ENCODE measurements at places on chromosomes 5 and 9. TPM values are rescaled to one million over a fixed set of nuclear protein-coding genes. Genes with fewer than 3 reads are reported as not detected.

- DNase-seq, result peak; percentile 62
These were observed 39.6 kb downstream of the WNK2 start for GRCh38 chr9:93223260-93224180.

- DNase-seq, result peak; percentile 55
These were observed 24.9 kb upstream of the ELAVL2 start for GRCh38 chr9:23850690-23851629.

DNA sequence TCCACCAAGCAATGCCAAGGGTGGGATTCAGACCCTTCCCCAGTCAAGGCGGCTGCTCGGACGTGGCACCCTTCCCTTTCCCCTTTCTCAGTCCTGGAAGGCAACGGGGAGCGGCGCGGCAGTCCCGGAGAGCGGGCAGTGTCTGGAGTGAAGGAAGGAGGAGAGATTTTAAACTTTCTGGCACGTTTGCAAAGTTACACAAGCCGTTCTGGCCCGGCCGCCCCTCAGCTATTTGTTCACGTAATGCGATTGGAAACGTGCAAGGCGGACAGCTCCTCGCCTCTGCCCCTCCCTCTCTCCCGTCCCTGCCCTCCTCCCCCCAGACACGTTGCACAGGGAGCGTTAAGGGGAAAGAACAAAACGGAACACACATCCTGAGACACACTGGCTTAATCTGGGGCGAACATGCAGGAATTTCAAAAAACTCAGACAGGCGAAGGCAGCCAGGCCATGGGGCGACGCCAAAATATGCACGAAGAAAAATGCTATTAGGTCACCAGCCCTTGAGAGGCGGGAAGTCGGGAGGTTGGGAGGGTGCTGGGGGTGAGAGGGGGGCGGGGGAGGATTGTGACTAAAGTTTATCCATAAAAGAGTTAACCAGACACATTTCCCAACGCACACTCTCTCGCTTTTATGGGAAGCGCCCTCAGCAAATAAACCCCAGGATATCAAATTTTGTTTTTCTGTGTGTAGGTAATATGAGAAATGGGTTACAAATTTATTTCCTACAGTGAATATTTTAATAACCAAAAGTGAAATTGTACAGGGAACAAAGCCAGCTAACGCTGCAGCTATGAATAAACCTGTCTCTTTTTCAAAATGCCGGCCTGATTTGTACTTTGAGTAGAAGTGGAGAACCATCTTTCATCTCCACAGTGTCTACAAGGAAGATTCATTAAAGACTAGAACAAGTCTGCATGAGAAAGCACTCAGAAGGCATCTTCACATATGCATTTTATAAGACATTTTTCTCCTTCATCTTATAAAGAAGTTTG is at the start of gene LOX:
Gene LOX (minus strand): TSS at position 144 of the 995 bp plus-strand sequence. CDS start 274 bp downstream, outside the sequence.
- DNase-seq, result peak; percentile 89

DNA sequence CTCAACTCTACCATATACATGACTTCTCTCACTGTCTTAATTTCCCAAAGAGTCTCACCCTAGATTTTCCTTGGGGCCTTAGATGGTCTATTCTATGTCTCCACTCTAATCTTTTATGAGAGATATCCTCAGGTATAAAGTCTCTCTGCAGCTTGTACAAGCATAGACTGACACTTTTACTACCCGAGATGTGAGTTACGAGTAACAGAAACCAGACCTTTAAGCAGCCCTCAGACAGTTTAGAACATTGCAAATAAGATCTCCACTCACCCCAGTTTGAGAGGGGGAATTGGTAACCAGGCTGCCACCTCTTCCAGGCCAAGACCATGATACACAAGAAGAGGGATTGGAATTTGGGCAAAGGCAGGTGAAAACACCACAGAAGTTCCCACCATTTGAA is 542.5 kb downstream of the TLE4 start:
- DNase-seq, result no peak

DNA sequence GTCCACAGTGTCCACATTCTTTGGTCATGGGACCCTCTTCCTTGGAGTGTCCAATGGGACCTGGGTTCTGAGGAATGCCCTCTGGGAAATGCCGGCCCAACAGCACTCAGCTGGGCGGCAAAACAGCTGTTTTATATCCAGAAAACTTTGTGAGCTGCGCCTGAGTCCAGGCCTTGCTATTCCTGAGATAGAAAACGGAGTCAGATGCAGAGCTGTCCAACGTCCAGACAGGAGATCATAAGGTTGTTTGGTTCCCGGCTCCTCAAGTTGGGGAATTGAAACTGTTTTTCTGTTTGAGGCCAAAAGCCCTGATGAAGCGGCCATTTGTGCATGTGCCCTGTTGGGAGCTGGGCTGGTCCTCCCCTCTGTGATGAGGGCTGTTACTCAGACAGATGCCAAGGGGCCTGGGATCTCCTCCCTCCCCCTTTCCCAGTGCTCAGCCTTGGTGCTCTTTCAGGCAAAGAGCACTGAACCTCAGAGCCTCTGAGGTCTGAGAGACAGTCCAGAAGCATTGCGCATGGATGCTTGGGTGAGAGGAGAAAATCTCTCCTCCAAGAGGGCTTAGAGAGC is 66.6 kb upstream of the GARNL3 start:
- no peak for DNase-seq

- no peak for DNase-seq
These were observed 13.6 kb upstream of the IL3 start for GRCh38 chr5:132046880-132047299.

DNA sequence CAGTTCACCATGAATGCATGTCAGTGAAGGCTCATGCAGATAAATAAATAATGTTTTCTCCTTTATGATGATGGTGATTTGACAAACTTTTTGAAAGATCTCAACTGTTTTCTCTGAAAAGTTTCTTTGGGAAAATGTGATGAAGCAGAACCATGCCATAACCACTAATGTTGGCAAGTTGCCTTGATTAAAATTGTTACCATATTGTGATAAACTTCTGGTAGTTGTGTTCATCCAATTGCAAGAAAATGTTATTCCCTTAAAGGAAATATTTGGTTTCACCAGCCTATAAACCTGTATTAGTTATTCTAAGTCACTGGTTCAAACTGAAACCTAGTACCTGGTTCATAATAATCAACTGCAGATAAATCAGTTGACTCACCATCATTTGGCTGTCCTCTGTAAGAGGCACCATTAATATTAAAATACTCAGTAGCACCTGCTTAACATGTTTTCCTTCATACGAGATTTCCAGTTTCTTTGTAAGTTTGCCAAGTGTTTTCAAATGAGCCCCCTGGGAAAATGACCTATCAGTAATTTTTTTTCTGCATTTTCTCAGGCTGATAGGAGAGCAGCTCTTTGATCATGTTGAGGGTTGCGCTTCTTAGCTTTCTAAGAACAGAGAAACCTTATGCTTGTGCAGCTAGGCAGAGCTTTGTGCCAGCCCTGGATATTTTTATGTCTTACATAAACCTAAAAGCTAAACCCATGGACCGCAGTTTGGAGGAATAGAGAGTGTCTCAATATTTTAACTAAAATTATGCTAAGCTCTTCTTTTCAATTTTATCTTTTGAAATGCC is 88.0 kb downstream of the LURAP1L start:
- DNase-seq, result peak; percentile 6

GRCh38 chr9:126516936-126517832 is 96.5 kb upstream of the LMX1B start:
- DNase-seq, result peak; percentile 72

- DNase-seq, result no peak
These were observed at the start of gene ANKDD1B for GRCh38 chr5:75611311-75612225. Gene ANKDD1B, plus strand, starts transcription at chr5:75611453. Its CDS starts 182 bp downstream, at chr5:75611635.

DNA sequence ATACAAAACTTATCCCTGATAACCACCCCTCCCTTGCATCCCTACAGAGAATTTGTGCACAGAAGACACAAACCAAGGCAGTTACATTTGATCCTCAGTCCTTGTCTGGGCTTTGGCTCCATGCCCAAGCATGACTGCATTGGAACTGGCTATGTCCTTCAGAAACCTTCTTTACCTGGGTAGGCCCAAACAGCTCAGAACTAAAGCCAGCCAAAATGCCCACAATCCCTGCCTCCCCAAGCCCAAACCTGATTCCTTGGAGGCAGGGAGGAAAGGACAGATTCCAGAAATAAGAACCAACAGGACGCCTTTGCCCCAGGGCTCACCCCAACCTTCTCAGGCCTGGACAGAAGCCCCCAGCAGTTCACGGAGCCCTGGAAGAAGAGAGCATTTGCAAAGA is 8.2 kb downstream of the IL17B start:
- DNase-seq, result no peak

GRCh38 chr9:82532504-82533180 is 530.3 kb downstream of the RASEF start:
- peak; percentile 48 for DNase-seq

DNA sequence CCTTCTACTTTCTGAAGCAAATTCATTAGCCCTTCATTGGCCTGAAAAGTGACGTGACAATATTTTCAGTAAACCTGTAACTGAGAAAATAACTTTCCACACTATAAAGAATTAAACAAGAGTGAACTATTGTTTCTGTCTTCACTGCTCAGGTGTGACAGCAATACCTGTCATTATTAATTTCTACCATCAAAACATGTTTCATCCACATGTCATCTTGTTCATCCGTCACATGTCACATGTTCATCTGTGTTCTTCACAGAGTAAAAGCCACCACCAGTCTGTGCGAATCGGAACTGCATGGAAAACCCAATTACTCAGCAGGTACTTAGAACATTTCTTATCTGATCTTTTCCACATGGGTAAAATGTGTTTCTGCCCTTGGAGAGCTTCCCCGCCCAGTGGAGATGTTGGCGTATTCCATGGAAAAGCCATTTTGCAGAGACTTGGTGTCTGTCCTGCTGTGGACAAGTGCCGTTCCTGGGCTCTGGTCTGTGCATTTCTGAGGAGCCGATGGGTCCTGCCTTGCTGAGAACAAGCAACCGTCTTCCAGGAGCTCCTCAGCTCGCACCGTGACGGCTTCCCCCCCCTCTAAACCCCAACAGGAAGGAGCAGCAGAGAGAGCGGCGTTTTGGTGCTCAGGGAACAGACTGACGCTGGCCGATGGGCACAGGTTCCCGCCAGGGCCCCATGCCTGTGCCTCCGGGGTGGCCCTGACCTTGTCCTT is 10.6 kb upstream of the EXOC3 start:
- DNase-seq, result no peak

GRCh38 chr9:124747065-124747464 is 24.0 kb downstream of the NR6A1 start:
- no peak for DNase-seq

- no peak for DNase-seq
These were observed 1.4 kb downstream of the BARX1 start for GRCh38 chr9:93953496-93954433.

DNA sequence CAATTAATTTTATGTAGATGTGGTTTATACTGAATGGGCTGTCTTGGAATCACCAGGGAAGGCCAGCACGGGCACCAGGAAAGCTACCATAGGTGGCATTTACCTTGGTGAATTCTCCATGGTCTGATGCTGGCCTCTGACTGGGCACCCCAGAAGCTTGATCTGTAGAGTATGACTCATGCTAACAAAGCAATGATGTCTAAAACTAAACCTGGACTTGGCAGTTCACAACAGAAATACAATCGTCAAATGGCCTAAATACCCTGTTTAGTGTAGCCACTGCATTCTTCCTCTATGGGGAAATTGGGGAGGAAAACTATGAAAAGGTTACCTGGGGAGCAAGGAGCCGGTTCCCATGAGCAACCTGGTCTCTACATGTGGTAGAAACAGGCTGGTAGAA is 98.0 kb downstream of the ATPSCKMT start:
- no peak for DNase-seq

DNA sequence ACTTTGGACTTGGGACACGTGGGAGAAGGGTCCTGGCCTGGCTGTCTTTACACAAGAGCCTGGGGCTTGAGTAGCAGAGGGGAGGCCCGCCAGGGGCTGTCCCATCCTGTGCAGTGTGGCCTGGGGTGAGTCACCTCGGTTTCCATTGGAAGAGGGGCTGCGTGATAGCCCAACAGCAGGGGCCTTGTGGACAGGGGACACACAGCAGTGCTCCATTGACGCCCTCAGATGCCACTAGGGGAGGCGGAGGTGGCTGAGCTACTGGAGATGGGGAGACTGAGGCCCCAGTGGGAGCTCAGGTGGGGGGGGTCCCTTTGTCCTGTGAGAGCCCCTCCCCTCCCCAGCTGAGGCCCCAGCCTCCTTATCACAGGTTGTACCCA is 50.0 kb upstream of the RNU6ATAC start:
- no peak for DNase-seq

GRCh38 chr9:100601216-100601615 is 23.3 kb downstream of the CAVIN4 start:
- DNase-seq, result peak; percentile 66

GRCh38 chr5:95812074-95812471 is 10.5 kb downstream of the GLRX start:
- no peak for DNase-seq

DNA sequence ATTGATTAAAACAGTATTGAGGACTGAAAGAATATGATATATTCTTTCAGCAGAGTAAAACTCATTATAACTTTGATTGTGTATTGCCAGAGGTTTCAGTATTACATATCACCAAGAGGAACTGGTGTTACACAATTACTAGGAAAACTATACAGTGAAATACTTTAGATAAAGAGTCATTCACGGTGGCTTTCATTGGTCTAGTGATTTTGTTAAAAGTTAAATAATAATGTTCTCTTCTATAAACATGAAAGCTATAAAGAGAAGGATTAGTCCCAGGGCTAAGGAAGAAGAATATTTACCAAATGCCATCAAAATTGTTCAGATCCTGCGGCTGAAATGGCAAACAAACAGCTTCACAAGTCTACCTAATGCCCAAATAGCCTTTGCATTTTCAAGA is 306.2 kb downstream of the SEMA5A start:
- DNase-seq, result no peak

The PCDHGA6 gene
- total RNA-seq, result 1.5 TPM

The TEK gene
- total RNA-seq, result 0.68 TPM

The PCDHGA5 gene
- 0.50 TPM for total RNA-seq

The ANKRD55 gene
- 1.2 TPM for total RNA-seq
